Thymus (tissue), 14 donors: ENCODE measurements at places on chromosomes 12 and 14. TPM values are rescaled to one million over a fixed set of nuclear protein-coding genes. Genes with fewer than 3 reads are reported as not detected.

DNA sequence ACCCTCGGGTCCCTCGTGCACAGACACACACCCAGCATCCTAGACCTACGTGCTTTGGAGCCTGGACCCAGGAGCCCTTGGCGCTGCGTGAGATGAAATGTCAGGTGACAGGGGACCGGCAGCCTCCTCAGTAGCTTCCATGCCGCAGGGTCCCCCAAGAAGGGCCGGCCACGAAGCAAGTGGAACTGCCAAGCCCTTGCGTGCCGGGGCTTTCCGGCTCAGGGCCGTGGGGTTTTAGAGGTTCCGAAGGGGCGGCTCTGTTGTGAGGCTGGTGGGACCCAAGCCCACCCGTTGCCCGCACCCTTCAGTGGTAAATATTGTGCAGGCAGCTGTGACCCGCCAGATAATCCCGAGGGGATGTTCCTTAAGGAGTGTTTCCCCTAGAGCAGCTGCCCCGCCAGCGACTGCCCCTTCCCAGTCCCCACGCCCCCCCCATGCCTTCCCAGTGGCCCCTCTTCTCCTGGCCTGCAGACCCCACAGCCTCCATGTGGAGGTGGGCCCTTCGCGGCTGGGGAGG is 133.7 kb downstream of the ADGRD1 start:
- H3K36me3 ChIP-seq = no peaks in the 10 kb centered on the region
- H3K27ac ChIP-seq = no peak overlapping the region
- H3K4me3 ChIP-seq = no peak overlapping the region
- peaks cover 6% of the 10 kb centered on the region for H3K4me1 ChIP-seq
- no peaks in the 10 kb centered on the region for H3K27me3 ChIP-seq

DNA sequence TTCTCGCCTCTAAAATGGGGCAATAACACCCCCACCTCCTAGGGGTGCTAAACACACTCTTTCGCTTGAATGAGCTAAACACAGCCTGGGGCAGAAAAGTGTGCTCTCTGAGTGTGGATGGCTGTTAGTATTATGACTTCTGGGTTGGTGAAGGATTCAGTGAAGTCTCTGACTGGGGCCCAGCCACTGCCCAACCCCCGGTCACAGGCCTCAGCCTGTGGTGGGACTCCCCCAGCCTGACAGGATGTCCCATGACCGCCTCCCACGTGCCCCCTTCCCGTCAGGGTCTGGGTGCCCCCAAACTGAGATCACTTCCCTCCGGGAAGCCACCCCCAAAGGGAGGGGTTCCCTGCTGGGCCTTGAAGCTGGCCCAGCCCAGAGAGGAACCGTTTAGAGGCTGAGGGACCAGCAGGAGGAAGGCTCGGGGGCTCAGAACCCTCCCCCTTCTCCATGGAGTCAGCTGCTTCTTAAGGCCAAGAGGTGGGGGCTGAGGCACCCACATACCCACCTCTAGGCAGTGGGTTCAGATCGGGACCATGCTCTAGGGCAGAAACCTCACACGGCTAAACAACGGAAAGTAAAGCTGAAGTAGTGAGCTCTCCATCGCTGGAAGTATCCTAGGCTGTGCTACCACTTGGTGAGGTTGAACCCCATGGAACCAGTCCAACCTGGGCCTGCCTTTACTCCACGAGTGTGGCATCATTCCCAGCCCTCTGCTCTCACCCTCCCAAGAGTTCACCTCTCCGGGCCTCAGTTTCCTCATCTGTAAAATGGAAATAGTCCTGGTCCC is 13.8 kb downstream of the DTX1 start:
- no peaks in the 10 kb centered on the region for H3K27me3 ChIP-seq
- H3K4me3 ChIP-seq = no peak overlapping the region
- no peak overlapping the region for H3K27ac ChIP-seq
- peaks cover 4% of the 10 kb centered on the region for H3K4me1 ChIP-seq

The CPNE6 gene
- 0.05 TPM for total RNA-seq

DNA sequence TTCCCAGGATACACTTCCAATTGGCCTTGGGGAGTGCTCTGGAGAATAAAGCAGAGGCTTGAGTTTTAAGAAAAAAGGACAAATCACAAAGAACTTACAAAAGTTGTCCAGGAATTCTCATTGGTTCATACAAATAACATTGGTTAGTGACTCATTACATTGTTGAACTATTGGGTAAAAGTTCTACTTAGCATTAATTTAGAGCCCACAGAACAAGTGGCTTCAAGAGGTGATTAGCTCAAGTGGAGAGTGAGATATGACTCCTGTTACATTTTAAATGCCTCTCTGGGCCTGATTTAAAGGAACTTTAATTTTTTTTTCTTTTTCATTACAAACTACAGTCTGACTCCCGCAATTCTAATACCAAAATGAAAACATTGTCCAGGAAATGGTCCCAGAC is 72.9 kb downstream of the ASCL4 start:
- H3K36me3 ChIP-seq = no peaks in the 10 kb centered on the region
- H3K27me3 ChIP-seq = peaks cover 35% of the 10 kb centered on the region
- no peak overlapping the region for H3K27ac ChIP-seq

GRCh38 chr14:97107080-97107479 is 309.9 kb downstream of the VRK1 start:
- no peaks in the 10 kb centered on the region for H3K36me3 ChIP-seq
- H3K4me3 ChIP-seq = no peak overlapping the region
- H3K27ac ChIP-seq = no peak overlapping the region
- no peak for DNase-seq

DNA sequence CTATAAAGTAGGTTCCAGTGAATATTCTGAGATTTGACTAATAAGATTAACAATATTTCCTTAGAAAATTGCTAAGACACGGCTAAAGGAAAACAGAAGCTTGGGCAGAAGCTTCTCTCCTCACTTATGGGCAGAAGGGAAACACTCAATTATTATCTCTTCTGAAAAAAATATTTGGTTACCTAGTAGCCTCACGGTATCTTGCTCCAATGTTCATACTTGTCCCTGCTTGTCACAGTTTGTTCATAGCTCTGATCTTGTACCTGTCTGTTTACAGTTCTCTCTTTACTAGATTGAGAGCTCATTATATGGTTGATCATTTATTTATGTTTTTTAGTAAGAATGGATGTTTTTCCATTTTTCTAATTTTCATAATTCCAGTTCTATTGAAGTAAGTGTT is 458.0 kb upstream of the ATP2B1 start:
- H3K27ac ChIP-seq = no peak overlapping the region
- no peaks in the 10 kb centered on the region for H3K4me1 ChIP-seq
- no peak overlapping the region for H3K4me3 ChIP-seq
- no peaks in the 10 kb centered on the region for H3K36me3 ChIP-seq
- no peak for DNase-seq

DNA sequence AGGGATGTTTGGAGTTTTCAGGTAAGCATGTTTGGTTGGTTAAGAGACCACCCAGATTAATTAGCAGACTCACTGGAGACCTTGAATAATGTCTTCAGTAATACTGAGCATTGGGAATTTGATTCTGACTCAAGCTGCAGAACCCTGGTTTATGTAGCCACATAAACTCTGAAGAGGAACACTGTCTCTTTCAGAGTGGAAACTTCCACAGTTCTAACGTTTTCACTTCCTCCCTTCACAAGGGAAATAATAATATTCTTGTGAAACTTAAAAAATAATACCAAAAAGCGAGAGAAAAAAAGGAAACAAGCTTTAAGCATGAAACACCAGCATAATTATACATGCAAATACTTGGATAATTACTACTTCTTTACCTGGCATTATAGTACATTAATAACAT is 40.0 kb upstream of the ST8SIA1 start:
- H3K4me1 ChIP-seq = no peaks in the 10 kb centered on the region
- H3K27ac ChIP-seq = no peak overlapping the region
- DNase-seq = no peak
- no peaks in the 10 kb centered on the region for H3K36me3 ChIP-seq
- H3K27me3 ChIP-seq = no peaks in the 10 kb centered on the region
- no peak overlapping the region for H3K4me3 ChIP-seq

- no peak overlapping the region for H3K27ac ChIP-seq
- H3K4me1 ChIP-seq = no peaks in the 10 kb centered on the region
- DNase-seq = no peak
- H3K36me3 ChIP-seq = no peaks in the 10 kb centered on the region
- H3K4me3 ChIP-seq = no peak overlapping the region
These were observed 13.2 kb upstream of the OVCH1 start for GRCh38 chr12:29510591-29511185.

DNA sequence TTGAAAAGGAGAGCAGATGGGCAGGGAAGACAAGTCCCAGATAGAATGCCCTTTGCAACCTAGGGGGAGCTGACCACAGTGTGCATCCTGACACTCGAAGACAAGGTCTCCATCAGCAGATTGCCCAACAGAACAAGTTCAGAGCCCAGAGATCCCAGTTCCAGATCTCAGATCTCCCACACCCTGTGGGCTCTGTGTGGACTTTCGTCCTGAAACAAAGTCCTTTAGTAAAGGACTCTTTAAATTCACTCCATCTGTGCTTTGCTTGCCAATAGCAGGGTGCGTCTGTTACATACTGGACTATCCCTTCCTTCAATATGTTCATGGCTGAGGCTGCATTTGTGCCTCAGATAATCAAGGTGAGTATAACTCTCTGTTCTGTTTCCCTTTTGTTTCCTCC is 8.7 kb upstream of the C1RL start:
- no peaks in the 10 kb centered on the region for H3K4me1 ChIP-seq
- no peak overlapping the region for H3K4me3 ChIP-seq
- DNase-seq = no peak
- H3K27me3 ChIP-seq = no peaks in the 10 kb centered on the region
- H3K27ac ChIP-seq = no peak overlapping the region
- no peaks in the 10 kb centered on the region for H3K36me3 ChIP-seq

The LRRC10 gene
- total RNA-seq = 0.05 TPM

- no peak for DNase-seq
- no peaks in the 10 kb centered on the region for H3K36me3 ChIP-seq
- peak within 1 kb of the TSS; percentile 49 for H3K4me3 ChIP-seq
- peaks cover 57% of the 10 kb centered on the region for H3K27me3 ChIP-seq
- peak within 1 kb of the TSS; percentile 60 for H3K27ac ChIP-seq
- peaks cover 5% of the 10 kb centered on the region for H3K4me1 ChIP-seq
These were observed at the start of gene TEAD4 for GRCh38 chr12:2959192-2959504. TSS of gene TEAD4 (plus strand) at chr12:2959397.

DNA sequence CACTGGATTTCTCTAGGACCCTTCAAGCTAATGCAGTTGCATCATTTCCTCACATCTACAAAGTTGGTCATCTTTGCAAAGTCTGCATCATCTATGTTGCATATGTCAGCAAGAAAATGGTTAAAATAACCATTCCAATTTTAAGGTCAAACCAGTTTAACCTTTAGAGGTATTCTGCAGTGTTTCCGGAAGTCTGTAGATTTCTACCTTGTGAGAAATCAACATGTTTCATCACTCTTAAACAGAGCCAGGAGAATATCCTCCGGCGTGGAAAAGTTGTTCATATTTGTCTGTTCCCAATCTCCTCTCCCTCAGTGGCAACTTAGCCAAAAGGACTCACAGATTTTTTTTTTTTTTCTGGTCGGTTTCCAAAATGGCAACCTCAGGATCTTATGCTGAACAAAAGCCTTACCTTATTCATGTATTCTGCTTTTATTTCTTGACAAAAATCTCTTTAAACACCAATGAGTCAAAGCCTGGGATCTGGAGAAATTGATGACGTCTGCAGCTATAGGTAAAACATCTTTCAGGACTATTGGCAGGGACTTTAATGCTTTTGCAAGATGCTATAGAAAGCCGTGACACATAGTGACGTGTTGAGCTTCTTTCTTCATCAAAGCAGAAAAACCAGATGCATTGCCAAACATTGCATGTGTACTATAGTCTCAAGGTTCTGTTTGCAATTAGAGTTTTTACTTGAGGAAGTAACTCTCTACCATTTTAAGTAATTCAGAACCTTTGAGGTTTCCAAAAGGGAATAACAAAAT is 16.0 kb upstream of the CDK17 start:
- no peaks in the 10 kb centered on the region for H3K4me1 ChIP-seq
- H3K27ac ChIP-seq = no peak overlapping the region
- no peaks in the 10 kb centered on the region for H3K27me3 ChIP-seq

DNA sequence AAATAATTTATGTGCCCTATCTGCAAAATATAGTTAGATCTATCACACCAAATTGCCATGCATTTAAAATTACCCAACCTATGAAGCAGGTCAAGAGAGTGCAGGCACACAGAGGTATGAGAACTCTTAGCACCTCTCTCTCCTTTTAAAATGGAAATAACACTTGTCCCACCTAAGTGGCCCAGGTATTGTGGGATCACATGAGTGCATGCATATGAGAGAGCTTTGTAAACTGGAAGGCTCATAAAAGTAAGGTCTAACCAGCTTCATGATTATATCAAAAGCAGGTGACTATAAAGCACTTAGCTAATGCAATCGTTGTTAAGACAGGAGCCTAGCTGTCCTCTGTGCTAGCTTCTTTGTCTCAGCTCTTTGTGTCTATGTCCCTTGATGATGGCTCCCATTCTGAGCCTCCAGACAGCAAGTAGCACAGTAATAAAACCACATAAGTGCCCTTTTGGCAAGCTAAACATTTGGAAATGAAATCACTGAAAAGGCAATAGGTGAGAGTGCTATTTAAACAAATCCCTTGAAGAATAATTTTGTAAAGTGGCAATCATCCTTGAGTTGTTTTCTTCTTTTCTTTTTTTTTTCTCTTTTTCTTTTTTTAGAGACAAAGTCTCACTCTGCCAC is 219.0 kb downstream of the NTF3 start:
- H3K4me3 ChIP-seq = no peak overlapping the region
- peaks cover 2% of the 10 kb centered on the region for H3K27me3 ChIP-seq
- H3K27ac ChIP-seq = no peak overlapping the region
- no peak for DNase-seq
- H3K36me3 ChIP-seq = no peaks in the 10 kb centered on the region
- H3K4me1 ChIP-seq = no peaks in the 10 kb centered on the region

The RBM19 gene
- 16.0 TPM for total RNA-seq

DNA sequence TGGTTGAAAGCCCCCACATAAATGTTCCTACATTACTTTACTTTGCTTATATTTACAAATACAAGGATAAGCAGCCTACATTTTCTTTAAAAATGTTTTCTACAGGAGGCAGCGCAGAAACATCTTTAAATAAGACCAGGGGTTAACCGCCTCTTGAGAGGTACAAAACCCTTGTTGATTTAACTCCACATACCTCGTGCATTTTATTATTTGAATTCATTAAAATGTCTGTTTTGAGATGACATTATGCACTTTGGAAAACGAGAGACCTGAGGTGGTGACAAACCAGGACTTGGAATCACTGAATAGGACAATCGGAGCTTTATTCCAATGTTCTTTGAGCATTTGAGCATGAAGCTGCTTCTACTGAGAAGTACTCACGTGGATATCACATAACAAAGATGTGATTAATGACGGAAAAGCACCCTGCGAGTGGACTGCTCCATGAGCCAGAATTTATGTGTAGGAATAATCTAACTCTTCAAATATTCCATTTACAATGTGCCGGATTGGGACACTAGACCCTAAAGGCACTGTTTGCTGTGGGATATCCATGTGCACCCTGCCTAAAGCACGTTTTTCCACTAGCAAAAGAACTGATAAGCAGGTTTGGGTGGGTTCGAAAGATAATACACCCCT is 746 bp upstream of the DUSP16 start:
- H3K27ac ChIP-seq = peak overlapping the region; percentile 95
- peak overlapping the region; percentile 97 for H3K4me3 ChIP-seq
- H3K27me3 ChIP-seq = no peaks in the 10 kb centered on the region
- DNase-seq = no peak
- no peaks in the 10 kb centered on the region for H3K36me3 ChIP-seq

The MYF6 gene
- total RNA-seq = 0.09 TPM

The BICDL1 gene
- 18.7 TPM for total RNA-seq
